Gastroesophageal sphincter (tissue), 4 donors: ENCODE measurements at places on chromosomes 16 and 17. TPM values are rescaled to one million over a fixed set of nuclear protein-coding genes. Genes with fewer than 3 reads are reported as not detected.

The CIITA gene
- total RNA-seq = 9.7 TPM

The LPO gene
- total RNA-seq = 0.15 TPM

The CDK3 gene
- total RNA-seq = 2.3 TPM

The SUMO2 gene
- total RNA-seq = 67.7 TPM

The PRCD gene
- total RNA-seq = 1.8 TPM

The CA7 gene
- total RNA-seq = not detected

The KRT33A gene
- not detected for total RNA-seq

The CCL18 gene
- 5.9 TPM for total RNA-seq

The ZNF830 gene
- total RNA-seq = 14.0 TPM

DNA sequence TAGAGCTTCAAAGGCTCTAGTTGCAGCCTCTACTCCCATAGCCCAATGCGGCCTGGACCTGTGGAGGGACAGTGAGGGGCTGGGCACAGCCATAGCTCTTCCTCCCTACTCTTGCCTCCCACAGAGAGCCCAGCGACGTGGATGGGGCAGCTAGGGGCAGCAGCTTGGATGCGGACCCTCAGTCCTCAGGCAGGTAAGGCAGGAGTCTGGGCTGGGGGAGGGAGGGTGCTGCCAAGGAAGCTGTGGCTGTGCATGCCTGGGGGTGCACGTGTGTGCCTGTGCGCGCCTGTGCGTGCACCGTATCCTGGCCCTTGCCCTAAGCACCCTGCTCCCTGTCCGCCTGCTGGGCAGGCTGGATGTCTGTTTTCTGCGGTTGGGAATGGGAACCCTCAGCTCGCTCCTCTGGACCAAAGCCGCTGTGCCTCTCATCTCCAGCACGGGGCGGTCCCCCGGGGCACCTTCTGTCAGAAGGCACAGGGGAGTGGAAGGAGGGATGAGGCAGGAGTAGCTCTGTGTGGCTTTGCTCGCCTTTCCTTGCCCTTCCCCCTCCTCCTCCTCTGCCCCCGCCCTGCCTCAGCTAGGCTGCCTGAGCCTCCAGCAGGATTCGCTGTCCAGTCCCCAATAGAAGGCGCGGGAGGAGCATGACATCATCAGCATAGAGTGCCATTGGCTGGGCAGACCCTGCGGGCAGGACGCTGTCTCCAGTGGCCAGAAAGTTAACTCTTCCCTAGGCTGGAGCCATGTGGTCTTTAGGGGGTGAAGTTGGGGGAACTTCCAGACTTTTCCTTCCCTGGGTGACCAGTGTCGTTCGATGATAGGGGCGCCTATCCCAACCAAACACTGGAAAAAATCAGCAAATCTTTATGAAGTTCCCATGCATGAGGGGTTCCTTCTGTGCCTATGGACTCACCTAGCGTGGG is 797 bp downstream of the PRCD start:
- peak; percentile 98 for ATAC-seq

GRCh38 chr17:410543-411401 is 58.2 kb upstream of the RPH3AL start:
- no peak for ATAC-seq

DNA sequence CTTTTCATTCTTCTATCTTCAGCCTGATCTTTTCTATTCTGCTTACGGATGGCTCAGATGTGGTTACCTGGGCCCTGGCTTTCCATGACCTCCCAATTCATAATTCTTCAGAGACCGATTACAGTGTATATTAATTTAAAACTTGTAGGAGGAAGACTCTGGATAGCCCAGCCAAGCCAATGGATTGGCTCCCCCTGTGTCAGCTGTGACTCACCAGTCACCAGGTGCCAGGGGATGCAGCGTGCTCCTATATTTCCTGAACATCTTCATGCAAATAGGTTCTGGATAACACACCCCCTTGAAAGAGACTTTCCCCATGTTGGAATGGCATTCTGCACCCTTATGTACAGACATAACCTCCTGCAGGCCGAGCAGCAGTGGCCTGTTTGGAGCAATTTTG is 208.3 kb upstream of the WSCD1 start:
- no peak for ATAC-seq

DNA sequence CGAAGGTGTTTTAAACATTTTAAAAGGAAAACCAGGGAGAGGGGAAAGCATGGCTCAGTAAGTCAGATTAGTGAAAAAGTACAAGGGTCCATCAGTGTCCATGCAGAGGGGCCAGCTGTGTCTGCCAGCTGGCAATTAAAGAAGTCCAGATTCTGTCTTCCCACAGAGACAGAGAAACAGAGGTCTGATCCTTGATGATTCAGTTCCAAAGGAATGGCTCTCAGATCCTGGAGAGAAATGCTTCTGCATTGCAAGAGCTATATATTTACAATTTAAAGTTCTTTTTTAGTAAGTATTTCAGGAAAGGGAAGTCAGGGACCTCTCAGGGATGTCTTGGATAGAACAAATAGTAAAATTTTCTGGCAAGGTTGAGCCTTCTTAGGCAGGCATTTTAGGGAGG is 56.2 kb downstream of the HSD17B2 start:
- no peak for ATAC-seq

- ATAC-seq = no peak
Observed at GRCh38 chr16:11576427-11577289, 10.1 kb downstream of the LITAF start.

DNA sequence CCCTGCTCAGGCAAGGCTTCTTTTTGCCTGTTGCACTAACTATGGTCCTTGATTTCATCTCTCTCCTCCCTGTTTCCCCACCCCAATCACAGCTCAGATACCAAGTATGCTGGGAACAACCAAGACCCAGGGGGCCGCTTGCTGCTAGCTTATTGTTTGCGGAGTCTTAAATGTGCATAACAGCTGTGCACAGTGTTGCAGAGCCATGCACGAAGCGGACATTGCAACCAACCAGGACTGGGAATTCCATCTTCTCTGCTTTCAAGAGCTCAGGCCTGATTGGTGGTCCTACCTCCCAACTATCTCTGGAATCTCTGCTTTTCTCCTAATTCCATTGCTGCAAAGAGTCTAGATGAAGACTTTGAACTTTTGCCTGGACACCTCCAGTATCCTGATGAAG is 281.3 kb upstream of the TNRC6C start:
- no peak for ATAC-seq

DNA sequence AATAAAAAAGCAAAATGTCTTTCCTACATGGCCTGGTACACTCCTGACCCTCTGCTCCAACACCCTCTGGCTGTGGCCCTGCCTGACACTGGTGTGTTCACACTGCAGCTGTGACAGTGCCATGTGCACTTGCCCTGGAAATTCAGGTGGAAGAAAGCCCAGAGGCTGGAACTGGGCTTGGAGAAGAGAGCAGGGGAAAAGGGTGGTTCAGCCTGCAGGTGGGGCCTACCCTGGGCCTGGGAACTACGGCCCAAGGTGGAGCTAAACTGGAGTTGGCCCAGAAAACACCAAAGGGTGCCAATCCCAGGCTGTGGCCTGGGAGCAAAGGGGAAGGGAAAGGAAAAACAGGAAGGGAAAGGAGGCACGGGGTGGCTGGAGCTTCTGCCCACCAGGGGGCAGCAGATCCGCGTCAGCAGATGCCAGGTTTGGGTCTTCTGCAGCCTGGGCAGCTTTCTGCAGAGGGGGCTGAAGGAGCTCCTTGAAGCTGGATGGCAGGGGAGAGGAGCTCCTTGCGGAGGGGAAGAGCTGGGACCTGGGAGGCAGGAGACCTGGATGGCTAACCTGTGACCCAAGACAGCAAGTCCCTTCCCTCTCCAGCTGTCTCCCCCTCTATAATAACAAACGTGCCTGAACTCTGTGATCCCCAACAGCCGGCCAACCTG is 15.4 kb upstream of the CTCF start:
- peak; percentile 67 for ATAC-seq

DNA sequence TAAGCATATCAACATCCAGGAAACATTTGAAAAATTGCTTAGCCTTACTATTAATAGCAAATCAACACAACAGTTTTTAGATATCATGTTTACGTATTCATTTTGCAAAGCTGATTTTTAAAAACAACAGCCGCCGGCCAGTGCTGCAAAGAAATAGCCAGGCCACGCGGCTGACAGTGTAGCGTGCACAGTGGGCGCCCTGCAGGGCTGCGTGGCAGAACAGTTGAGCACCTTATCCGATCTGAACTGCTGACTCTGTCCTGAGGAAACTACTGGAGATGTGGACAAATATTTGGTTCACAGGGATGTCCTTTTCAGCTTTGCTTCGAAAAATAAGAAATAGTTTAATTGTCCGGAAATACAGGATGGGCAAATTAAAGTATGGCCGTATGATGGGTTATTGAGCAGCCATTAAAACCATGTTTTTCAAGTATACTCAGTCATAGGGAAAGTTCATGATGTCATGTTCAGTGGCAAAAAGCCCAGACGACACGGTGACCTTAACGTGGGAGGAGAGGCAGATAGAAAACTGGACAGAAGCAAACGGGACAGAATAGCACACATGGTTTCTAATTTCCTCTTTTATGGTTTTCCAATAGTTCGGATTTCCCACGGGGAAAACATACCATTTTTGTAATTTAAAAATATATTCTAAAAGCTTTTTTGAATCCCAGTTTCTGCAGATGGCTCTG is 52.4 kb upstream of the ENDOV start:
- no peak for ATAC-seq

DNA sequence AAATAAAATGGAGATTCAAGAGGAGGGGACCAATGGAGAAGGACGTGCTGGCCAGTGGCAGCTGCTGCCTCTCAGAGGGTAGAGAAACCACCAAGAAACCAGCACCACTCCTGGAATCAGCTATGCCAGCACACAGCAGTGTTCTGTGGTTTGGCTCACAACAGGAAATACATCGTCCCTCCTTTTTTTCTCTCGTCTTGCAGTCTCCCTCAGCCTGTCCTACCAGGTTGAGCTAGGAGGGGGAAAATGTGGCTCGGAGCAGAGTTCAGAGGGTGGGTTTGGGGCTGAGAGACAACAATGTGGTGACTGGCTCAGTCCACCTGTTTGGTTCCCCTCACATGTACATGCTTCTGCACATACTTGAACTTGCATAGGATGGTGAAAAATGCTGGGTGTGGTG is 19.9 kb upstream of the SLC16A5 start:
- no peak for ATAC-seq

DNA sequence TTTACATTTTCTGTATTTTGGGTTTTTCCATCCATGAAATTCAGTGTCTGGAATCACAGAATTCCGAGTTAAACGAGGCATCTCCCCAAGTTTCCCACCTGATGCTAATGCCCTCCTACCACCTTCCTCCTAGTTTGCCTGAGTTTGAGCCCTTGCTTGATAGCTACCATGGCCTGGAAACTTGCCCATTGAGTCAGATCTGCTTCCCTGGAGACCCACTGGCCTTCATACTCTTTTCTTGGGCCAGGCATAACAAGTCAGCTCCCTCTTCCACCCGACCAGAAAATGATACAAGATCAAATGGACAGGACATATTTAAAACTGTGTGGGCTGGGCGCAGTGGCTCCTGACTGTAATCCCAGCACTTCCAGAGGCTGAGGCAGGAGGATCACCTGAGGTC is 10.2 kb downstream of the SETD1A start:
- no peak for ATAC-seq

GRCh38 chr17:4160294-4160859 is 17.4 kb downstream of the CYB5D2 start:
- no peak for ATAC-seq

DNA sequence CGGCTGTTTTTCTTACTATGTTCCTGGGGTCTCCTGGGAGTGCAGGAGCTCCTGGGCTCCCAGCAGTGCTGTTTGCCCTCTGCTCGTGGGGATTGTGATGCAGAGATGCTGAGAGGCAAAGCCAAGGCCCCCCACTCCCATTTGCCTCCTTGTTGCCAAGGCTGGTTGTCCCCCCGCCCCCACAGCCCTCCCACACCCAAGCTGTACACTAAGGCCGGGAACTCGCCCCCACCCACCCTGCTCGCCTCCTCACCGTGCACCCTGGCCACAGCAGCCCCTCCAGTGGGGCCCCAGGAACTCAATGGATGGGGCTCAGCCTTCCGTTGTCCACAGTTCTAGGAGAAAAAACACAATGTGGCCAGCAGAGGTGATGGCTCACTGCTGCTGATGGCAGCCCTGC is 10.2 kb downstream of the NLRC3 start:
- no peak for ATAC-seq

DNA sequence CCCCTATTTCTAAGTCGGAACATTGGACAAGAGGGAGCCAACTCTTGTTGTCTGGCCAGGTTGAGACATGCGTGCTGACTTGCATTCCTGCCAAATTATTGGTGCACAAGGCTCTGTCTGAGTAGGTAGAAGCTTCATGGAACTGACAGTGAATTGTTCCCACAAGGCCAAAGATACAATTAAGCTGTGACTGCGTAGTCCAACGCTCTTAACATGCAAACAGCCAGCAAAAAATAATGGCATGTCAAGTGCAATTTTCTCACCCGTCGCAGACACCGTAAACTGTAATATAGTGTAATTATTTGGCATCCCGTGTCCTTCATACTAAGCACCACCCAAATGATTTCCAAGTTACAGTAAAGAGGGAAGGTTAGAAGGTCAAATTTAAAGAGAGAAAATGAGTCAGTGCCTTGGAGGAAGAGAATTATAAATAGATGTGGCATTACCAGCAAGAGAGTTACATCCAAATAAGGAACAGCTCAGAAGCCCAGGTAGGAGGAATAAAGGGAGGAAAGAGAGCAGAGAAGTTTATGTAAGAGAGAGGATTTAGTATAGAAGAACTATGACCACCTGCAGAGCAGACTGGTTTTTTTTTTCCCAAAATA is 21.8 kb downstream of the CDH8 start:
- ATAC-seq = no peak

DNA sequence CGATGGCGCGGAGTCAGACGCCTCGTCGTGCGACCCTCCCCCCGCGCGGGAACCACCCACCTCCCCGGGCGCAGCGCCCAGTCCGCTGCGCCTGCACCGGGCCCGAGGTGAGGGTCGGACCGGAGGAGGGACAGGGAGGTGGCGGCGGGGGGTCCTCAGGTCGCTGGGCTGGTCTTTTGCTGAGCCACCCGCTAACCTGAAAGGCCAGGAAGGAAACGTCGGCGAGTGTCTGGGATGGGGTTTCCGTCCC is 4.9 kb downstream of the TBX2 start:
- ATAC-seq = no peak

GRCh38 chr16:8847145-8847544 is 21.7 kb downstream of the CARHSP1 start:
- ATAC-seq = no peak

GRCh38 chr16:22191532-22192260 is 14.4 kb upstream of the EEF2K start:
- no peak for ATAC-seq

DNA sequence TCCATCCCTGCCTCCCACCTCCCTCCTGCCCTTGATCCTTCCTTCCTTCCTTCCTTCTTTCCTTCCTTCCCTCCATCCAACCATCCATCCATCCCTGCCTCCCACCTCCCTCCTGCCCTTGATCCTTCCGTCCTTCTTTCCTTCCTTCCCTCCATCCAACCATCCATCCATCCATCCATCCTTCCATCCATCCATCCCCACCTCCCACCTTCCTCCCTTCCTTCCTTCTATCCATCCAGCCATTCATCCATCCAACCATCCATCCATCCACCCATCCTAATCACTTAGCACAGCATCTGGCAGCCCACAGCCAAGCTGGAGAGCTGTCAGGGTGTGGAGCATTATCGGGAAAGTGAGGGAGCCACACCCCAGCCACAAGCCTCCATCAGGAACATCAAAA is 54.5 kb downstream of the TK2 start:
- no peak for ATAC-seq

- ATAC-seq = no peak
Observed at GRCh38 chr17:6558276-6558675, 1.9 kb upstream of the PITPNM3 start.

- ATAC-seq = no peak
Observed at GRCh38 chr17:57234061-57234738, 22.1 kb upstream of the MSI2 start.

- ATAC-seq = no peak
Observed at GRCh38 chr17:28443901-28444638, 29.4 kb upstream of the SLC13A2 start.

GRCh38 chr17:50177476-50177875 is 11.7 kb downstream of the SGCA start:
- ATAC-seq = no peak
